NCI-H1048 (cell line): ENCODE measurements at places on chromosomes 7 and 10.

DNA sequence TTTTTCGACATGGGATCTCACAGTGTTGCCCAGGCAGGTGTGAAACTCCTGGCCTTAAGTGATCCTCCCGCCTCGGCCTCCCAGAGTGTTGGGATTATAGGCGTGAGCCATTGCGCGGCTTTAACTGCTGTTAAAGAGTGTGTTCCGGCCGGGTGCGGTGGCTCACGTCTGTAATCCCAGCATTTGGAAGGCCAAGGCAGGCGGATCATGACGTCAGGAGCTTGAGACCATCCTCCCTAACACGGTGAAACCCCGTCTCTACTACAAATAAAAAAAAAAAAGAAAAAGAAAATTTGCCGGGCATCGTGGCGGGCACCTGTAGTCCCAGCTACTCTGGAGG lies 1.1 kb downstream of the RABGEF1 start:
- DNase-seq, result no peak

GRCh38 chr10:15236340-15236739 lies 67.8 kb upstream of the NMT2 start:
- DNase-seq, result no peak

DNA sequence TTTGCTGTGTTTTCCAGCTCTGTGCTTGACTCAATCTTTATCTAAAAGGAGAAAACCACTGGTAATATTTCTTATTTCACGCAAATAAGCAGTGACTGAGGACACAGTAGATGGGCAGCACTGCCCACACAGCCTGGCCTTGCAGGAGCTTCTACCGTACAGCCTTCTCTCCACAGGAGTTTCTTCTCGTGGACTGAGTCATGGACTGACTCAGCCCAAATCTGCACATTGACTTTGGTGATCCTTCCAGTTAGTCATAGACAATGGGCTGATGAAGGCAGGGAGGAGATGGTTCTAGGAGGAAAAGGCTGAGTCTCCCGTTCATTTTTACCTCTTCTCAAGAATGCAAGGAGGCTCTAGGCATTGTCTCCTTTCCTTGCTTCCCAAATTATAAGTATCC lies 200.7 kb downstream of the RAPGEF5 start:
- DNase-seq, result no peak

GRCh38 chr10:44312401-44312800 lies 72.5 kb downstream of the CXCL12 start:
- DNase-seq, result no peak

GRCh38 chr10:70320751-70321150 lies 36.9 kb upstream of the NPFFR1 start:
- no peak for DNase-seq

DNA sequence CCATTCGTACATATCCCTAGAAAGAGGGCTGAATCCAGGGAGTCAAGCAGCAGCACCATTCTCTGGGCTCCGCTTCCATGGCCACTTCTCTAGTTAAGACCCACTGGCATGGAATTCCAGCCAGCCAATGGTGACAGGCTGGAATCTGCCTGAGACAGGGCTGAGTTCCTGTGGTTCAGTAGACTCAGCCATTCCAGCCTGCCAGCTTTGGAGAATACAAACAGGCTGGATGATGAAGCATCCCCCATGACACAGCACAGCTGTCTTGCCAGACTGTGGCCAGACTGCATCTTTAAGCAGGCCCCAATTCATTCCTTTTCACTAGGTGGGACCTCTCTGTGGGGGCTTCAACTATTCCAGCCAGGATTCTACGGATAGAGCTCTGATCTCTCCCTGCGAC lies 329.6 kb downstream of the XPNPEP1 start:
- no peak for DNase-seq

DNA sequence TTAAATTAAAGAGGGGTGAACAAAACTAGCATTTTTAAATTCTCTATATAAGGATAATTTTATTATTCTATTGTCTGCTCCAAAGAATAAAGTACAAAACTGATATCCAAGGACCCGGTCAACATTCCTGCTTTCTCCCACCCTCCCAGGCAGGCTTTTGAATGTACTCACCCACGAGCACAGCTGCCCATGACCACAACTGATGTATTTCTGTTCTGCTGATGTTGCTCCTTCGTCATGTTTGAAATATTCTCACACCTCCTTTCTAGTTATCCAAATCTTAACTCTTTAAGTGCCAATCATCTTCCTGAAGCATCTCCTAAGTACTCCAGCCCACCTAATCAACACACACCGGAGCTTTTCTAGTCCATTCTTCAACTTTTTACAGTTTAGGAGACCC lies 46.7 kb downstream of the CALD1 start:
- DNase-seq, result no peak

DNA sequence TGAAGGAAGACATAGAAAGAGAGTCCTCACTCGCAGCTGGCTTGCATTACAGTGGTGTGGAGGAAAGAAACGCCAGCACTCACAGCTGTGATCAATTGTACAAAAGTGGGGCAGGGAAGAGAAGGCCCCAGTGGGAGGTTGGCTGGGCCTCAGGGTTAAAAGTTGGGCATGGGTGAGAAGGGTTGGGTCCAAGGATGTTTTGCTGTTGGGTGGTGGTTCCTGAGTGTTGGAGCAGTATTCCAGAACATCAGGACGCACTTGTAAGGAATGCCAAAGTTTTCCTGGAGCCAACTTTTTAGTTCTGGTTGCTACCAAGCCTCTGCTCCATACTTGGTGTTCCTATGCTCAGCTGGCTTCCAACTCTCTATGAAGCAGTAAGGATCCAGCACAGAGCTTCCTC lies 55.4 kb upstream of the MKRN1 start:
- no peak for DNase-seq

GRCh38 chr7:45196374-45196773 lies 38.8 kb downstream of the RAMP3 start:
- no peak for DNase-seq

DNA sequence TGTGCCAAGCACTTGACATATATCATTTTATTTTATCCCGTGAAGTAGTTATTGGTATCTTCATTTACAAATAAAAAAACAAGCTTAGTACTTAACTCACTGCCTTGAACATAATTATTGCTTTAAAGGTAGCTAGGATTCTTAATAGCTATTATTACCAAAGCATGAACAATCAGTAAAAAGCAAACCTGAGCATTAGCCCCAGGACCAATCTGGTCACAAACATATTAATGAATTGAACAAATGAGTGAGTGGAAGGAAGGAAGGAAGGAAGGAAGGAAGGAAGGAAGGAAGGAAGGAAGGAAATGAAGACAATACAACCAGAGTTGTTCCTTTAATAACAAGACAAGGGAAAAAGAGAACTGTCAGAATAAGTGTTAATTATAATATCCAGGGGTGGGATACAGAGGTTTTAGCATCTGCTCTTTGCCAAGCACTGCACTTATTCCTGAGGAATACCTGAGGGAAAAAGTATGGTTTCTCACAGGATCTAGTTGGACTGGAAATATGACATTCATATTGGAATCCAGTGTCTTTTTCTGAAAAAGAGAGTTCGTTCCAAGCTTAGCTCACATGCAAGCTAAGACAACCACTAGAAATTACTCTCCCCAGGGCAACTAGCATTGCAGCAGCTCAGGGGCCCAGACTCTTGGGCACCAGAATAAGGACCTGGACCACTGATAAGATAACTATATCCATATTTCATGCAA lies 172.9 kb upstream of the MGMT start:
- DNase-seq, result no peak

DNA sequence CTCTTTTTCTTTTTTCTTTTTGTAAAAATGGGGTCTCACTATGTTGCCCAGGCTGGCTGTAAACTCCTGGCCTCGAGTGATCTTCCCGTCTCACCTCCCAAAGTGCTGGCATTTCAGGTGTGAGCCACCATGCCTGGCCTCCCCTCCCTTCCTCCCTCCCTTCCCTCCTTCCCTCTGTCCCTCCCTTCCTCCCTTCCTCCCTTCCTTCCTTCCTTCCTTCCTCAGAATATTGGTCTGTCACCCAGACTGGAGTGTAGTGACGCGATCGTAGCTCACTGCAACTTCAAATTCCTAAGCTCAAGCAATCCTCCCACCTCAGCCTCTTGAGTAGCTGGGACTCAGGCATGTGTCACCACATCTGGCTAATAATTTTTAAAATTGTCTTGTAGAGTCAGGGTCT lies 8.4 kb downstream of the AGAP3 start:
- DNase-seq, result no peak

DNA sequence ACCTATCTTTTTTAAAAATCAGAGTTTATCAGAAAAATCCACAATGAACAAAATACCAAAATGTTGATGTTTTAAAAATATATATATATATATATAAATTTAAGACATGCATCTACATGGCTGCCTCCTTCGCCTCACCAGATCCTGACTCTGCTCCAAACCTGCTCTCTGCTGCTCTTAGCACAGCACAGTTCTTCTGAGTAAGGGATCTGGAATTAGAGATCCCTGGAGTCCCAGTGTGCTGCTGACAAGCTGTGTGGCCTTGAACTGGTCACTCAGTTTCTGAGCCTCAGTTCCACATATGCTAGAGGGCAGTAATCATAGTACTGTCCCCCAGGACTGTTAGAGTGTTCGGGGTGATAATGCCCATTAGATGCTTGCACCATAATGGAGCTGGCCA lies 53.1 kb upstream of the AQP1 start:
- no peak for DNase-seq

- no peak for DNase-seq
Measured at GRCh38 chr10:51273574-51273973, 199.3 kb downstream of the PRKG1 start.

- no peak for DNase-seq
Measured at GRCh38 chr10:104450954-104451353, 97.3 kb downstream of the CFAP58 start.

DNA sequence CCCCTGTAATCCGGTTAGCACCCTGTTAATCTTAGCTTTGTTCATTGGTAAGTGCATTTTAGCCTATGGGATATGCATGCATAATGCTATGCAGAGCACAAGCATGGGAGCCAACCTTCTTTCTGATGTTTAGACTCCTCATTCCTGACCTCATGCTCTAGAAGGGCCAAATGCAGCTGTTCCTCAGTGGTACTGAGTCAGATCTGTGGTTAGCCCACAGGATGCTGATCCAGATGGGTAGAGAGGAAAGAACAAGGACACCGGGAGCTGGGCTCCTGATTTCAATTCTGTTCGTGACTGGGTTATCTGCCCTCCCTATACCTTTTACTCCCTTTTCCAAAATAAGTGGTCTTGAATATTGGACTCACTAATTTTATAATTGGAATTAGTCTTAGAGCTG lies 31.7 kb upstream of the C10orf90 start:
- no peak for DNase-seq

- no peak for DNase-seq
Measured at GRCh38 chr7:96671854-96672253, 37.8 kb downstream of the SEM1 start.

DNA sequence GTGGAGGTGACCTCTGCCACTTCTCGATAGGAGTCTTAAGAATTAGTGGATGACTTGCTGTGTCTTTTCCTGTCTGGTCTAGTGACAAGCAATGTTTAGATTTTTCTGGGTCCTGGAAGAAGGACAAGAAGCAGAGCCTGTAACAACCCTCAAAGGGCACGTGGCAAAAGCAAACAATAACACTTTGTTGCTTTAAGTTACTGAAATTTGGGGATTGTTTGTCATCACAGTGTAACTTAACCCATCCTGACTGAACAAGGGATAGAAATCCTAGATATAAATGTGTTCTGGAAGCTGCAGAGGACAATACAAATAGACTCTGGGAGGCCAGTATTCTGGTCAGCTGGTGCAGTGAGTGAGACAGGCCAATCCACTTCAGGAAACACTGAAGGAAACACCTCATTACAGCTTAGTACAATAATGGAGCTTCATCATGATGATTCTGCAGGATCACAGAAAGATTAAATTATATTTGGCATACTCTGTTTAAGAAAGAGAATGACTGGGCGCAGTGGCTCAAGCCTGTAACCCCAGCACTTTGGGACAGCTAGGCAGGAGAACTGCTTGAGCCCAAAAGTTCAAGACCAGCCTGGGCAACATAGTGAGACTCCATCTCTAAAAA lies 23.3 kb downstream of the ENKUR start:
- DNase-seq, result no peak

DNA sequence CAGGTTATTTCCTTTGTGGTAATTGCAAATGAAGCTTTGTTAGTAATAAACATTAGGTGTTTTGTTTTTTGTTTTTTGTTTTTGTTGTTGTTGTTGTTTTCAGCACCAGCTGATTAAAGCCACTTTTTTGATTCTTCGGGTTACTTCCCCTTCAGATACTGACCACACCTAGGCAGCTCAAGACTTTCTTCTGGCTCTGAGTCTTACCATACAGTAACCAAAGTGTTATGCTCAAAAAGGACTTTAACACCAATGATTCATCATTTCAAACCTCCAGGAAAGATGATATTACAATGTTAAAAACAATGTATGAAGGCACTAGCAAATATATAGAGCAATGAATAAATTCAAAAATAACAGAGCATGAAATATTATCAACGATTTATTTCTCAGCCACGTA lies 265.2 kb upstream of the SP8 start:
- DNase-seq, result no peak

GRCh38 chr7:95675016-95675415 lies 78.7 kb upstream of the PDK4 start:
- DNase-seq, result no peak

- DNase-seq, result no peak
Measured at GRCh38 chr10:13651969-13652720, 65.4 kb downstream of the PRPF18 start.

DNA sequence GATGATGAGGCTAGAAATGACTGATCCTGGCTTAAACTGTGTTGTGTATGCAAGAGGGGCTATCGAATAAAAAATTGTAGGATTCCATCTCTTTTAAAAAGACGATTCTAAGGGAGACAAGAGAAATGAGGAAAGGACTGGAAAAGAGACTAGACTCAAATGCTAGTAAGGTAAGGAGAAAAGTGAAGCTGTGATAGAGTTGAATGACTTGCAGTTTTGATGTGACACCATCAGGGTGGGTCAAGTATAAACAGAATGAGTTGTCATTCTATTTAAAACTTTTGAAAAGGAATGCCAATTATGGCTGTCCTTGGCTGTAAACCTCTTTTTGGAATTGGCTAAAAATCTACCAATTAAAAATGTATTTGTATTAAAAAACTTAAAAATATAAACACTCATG lies 184.5 kb upstream of the PHF14 start:
- DNase-seq, result no peak

DNA sequence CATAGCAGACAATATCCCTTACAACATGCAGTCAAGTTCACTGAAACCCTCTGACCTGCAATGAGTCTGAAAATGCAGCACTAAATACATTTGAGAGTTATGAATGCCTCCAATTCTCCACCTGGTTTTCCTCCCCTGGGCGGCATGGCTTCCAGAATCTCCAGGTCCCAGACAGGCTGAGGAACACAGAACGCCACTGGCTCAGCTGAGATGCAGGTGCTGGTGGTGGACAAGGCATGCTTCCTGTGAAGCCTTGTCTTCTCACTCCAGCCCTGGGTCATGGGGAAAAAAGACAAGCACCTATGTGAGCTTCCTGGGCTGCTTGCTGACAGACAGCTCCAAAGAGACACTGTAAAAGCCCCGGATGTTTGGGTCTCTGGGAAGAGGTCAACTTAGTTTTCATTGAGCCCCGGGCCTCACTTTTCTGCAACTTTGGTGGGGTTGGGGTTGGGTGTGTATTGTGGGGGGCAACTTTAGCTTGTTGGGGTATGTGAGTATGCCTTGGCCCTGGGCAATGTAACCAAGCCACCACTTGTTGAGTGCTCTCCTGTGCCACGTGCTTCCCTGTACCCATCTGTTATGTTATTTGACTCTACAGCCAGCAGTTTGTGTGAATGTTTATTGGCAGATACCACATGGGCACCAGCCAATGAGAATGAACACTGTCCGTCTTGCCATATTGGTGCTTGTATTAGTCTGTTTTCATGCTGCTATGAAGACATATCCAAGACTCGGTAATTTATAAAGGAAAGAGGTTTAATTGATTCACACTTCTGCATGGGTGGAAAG lies 127.8 kb downstream of the EMX2 start:
- DNase-seq, result no peak

GRCh38 chr7:20395104-20395503 lies 64.4 kb downstream of the ITGB8 start:
- DNase-seq, result no peak
